Cardiac muscle cell (in vitro differentiated cells and primary cell): ENCODE measurements at places on chromosomes 13 and 19. TPM values are rescaled to one million over a fixed set of nuclear protein-coding genes. Genes with fewer than 3 reads are reported as not detected.

DNA sequence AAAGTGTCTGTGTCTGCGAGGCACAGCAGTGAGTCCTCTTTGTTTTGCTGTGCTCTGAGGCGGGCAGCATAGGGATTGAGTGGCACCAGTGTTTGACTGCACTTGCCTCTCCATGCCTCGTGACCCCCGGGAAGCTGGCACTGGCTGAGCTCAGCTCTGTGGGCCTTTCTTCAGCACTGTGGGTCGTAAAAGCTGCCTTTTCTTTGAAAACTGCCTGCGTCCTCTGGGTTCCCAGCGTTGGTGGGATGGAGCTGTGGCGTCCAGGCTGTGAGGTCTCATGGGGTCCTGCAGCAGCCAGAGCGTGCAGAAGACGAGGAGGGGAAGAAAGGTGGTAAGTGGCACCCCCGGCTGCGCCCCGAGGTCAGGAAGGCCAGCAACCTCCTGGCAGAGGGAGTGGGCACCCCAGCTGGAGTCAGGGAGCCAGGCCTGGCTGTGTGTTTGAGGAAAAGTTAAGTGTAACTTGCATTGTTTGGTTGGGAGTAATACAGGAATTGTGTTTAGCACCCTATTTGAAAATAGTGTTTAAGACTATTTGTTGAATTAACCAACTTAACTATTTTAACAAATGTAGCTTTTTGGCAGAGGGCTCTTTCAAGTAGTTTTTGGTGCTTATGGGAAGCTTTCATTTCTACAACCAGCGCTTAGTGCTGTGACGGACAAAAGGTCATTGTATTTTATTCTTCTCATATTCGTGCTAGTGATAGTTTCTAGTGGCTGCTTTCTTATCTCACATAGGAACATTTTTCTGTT is 79.3 kb upstream of the TEX29 start:
- H3K36me3 ChIP-seq: peaks cover 23% of the 10 kb centered on the region
- no peak overlapping the region for H3K27ac ChIP-seq
- H3K27me3 ChIP-seq: no peaks in the 10 kb centered on the region
- no peaks in the 10 kb centered on the region for H3K4me1 ChIP-seq

DNA sequence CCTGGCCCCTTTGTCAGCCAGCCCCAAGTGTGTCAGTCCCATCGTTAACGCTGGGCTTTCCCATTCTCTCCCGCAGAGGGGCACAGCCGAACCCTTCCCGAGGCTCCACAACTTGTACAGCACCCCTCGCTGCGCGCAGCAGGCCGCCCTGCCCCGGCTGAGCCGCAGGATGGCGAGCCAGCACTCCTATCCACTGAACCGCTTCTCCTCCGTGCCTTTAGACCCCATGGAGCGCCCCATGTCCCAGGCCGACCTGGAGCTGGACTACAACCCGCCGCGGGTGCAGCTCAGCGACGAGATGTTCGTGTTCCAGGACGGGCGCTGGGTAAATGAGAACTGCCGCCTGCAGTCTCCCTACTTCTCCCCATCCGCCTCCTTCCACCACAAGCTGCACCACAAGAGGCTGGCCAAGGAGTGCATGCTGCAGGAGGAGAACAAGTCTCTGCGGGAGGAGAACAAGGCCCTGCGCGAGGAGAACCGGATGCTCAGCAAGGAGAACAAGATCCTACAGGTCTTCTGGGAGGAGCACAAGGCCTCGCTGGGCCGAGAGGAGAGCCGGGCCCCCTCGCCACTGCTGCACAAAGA is 11.1 kb downstream of the CBY2 start:
- H3K27me3 ChIP-seq: no peaks in the 10 kb centered on the region
- H3K27ac ChIP-seq: no peak overlapping the region
- no peak overlapping the region for H3K4me3 ChIP-seq

DNA sequence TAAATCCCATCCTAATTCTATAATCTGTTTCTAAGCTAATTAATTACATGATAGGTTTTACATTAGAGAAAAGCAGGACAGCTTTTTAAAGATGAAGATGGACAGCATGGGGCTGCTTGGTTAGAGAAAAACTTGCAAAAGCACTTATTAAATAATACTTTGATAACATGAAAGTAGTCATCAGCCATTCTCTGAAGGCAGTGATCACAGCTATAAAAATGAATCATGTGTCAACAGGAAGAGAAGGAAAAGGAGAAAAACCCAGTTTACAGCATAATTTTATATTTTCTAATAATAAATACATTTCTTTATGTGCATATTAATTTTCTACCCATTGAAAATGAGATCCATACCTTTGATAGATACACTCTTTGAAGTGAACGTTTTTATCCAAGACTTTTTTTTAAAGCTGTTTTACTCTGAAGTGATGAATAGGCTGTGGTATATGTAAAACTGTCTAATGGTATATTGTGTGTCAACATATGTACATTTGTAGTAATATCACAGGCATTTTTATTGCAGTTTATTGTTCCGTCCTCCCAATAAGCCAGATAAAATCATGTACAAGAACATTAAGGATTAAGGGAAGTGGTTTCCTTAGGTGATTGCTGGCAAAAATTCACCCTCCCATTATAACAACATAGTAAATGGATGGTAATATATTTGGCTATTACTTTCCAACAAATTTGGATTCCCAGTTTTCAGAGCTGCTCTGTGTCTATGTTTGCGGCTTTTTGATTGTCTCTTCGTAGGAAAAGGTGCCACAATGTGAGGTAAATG is 1.3 kb upstream of the KLF5 start:
- no peak overlapping the region for H3K4me3 ChIP-seq
- no peaks in the 10 kb centered on the region for H3K36me3 ChIP-seq
- H3K4me1 ChIP-seq: no peaks in the 10 kb centered on the region

- no peaks in the 10 kb centered on the region for H3K4me1 ChIP-seq
- no peak overlapping the region for H3K27ac ChIP-seq
- H3K36me3 ChIP-seq: no peaks in the 10 kb centered on the region
Observed at GRCh38 chr13:95452375-95452774, 100.1 kb upstream of the CLDN10 start.

DNA sequence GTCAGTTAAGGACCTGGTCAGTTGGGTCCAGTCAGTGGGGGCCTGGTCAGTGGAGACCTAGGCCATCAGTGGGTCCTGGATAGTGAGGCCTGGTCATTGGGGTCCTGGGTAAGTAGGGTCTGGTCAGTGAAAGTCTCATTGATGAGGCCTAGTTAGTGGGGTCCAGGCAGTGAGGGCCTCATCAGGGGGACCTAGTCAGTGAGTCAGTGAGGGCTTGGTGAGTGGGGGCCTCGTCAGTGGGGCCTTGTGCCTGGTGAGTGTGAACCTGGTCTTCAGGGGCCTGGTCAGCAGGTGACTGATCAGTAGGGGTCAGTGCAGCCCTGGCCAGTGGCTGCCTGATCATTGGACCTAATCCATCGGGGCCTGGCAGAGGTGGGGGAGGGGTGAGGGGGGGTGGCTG is 42.6 kb upstream of the TPM4 start:
- no peaks in the 10 kb centered on the region for H3K36me3 ChIP-seq
- H3K27me3 ChIP-seq: no peaks in the 10 kb centered on the region
- no peaks in the 10 kb centered on the region for H3K4me1 ChIP-seq
- no peak overlapping the region for H3K27ac ChIP-seq
- DNase-seq: no peak

The SLITRK5 gene
- 0.04 and 0.10 TPM in 2 replicates for polyA plus RNA-seq

DNA sequence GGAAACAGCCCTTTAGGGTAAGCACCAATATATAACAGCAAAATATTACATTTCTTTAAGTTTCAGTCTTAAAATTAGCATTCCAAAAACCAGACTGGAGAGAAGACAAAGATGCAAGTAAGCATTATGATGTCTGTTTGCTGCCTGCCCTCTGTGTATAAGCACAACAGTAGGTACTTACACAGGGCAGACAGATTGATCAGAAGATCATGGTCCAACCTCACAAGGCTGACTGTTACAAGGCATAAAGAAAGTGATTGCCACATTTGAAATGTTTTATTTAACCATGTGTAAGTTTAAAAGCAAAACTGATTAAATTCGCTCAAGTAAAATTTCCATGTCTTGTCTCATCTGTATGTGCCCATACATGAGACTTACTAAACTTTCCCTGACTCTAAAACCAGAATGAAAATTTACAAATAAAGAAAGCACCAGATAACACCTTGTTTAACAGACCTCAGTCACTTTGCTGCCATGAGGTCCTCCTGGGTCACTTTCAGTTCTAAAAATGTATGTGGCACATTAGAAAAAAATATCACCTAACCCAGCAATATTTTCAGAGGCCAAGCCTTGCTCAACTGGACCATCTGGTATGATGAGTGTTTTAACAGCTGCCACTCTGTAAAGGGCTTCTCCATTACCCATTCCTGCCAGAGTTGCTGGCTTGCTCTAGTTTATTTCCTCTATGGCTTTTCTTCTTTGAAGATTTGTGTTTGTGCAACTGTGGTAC is 297.0 kb downstream of the RBM26 start:
- DNase-seq: no peak
- H3K4me1 ChIP-seq: no peaks in the 10 kb centered on the region
- no peak overlapping the region for H3K4me3 ChIP-seq
- no peaks in the 10 kb centered on the region for H3K36me3 ChIP-seq

- H3K27ac ChIP-seq: no peak overlapping the region
- no peaks in the 10 kb centered on the region for H3K27me3 ChIP-seq
- peaks cover 47% of the 10 kb centered on the region for H3K36me3 ChIP-seq
- H3K4me3 ChIP-seq: no peak overlapping the region
- H3K4me1 ChIP-seq: no peaks in the 10 kb centered on the region
Observed at GRCh38 chr19:3975144-3975543, 4.2 kb upstream of the DAPK3 start.

The OVOL3 gene
- 0.36 TPM in 1 of 2 replicates, not detected in the other for polyA plus RNA-seq

- H3K4me3 ChIP-seq: no peak overlapping the region
- no peaks in the 10 kb centered on the region for H3K36me3 ChIP-seq
- no peak overlapping the region for H3K27ac ChIP-seq
- no peaks in the 10 kb centered on the region for H3K27me3 ChIP-seq
Observed at GRCh38 chr13:66128692-66129269, 1101.4 kb downstream of the PCDH9 start.

The ICAM4 gene
- 19.0 and 24.0 TPM in 2 replicates for polyA plus RNA-seq

The DNAAF3 gene
- 7.6 and 14.3 TPM in 2 replicates for polyA plus RNA-seq

DNA sequence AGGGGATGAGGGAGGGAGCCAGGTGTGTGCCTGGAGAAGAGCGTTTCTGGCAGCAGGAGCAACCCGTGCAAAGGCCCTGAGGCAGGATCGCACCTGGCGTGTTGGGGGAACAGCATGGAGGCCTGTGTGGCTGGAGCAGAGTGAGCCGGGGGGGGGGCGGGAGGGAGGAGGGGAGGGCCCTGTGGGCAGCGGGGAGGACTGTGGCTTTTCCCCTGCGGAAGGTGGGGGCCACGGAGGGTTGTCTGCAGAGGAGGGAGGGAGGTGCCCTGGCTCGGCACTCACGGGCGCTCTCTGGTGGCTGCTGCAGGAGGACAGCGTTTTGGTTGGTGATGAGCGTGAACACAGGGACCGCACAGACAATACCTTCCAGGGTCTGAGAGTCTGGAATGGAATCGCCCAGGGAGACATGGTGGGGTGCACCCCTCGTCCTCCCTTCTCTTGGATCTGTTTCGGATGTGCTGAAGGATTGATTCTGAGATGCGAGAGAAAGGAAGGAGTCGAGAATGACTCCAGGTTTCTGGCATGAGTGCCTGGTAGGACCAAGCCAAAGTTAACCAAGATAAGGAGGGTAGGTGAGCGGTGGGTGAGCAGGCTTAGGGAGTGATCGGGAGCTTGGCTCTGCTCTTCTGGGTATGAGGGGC is 6.5 kb downstream of the RAB11B start:
- H3K4me1 ChIP-seq: no peaks in the 10 kb centered on the region
- no peak overlapping the region for H3K4me3 ChIP-seq
- H3K27me3 ChIP-seq: no peaks in the 10 kb centered on the region
- no peaks in the 10 kb centered on the region for H3K36me3 ChIP-seq

GRCh38 chr13:48318821-48319511 is 15.4 kb downstream of the RB1 start:
- H3K27ac ChIP-seq: no peak overlapping the region
- no peak for DNase-seq
- no peaks in the 10 kb centered on the region for H3K27me3 ChIP-seq
- H3K36me3 ChIP-seq: no peaks in the 10 kb centered on the region
